ENCODE measurements at places on chromosomes 5 and 9.
A peak's percentile ranks its signal among the peaks of the same experiment; 100 is the strongest.

GRCh38 chr9:89497257-89497963, 503 bp downstream of the SEMA4D start:
- no peak for DNase-seq

- DNase-seq, result no peak
Observed at GRCh38 chr5:141605523-141606277, 13.1 kb downstream of the DIAPH1 start.

GRCh38 chr5:88279584-88279983, 10.9 kb upstream of the TMEM161B start:
- no peak for DNase-seq

DNA sequence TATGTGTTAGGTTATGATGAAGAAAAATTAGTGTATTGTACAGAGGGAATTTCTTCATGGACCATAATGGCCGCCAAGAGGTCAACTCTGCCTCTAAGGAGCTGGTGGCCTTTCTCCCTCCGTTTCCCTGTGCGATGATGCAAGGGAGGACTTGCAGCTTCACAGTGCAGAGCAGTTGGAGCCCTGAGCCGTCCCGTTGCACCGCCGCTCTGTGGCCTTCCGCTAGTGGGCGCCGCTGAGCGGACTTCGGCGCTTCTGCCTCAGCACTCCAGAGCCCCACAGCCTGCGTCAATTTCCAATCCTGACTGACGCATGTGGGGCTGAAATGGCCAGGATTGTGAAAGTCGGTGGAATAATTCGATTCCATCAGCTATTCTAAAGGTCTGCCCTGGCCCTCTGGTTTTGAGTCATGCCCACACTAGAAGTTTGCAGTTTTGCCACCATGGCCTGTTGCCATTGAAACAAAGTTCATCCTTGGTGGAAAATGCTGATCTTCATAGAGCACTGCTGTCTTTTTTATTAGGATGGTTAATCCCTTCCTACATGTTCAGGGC, 22.7 kb upstream of the LECT2 start:
- DNase-seq, result peak; percentile 4

DNA sequence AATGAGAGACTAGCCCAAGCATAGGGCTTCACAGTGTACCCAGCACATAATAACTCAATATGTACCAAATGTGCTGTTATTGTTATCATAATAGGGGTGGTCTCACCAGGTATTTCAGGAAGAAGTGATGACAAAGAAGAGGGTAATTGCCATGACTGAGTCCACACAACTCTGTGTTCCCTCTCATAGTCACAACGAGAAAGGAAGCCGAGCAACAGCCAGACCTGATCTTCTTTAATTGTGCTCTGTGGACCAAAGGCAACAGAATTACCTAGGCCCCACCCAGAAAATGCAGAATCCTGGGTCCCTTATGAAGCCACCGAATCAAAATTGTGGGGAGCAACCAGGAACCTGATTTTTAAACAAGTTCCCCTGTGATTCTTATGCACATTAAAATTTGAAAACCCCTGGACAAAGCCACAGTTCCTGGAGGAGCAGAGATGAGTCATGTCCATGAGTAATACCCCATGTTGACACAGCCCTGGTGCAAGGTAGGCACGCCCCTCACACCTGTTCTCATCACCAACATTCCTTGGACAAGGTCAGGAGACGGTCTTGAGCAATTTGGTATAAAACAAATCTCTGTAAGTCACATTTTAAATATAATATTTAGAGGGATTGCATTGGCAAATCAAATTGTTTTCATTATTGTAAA, 5.2 kb downstream of the FGF1 start:
- DNase-seq, result peak; percentile 65

GRCh38 chr5:20335978-20336377, 348.0 kb upstream of the CDH18 start:
- no peak for DNase-seq

DNA sequence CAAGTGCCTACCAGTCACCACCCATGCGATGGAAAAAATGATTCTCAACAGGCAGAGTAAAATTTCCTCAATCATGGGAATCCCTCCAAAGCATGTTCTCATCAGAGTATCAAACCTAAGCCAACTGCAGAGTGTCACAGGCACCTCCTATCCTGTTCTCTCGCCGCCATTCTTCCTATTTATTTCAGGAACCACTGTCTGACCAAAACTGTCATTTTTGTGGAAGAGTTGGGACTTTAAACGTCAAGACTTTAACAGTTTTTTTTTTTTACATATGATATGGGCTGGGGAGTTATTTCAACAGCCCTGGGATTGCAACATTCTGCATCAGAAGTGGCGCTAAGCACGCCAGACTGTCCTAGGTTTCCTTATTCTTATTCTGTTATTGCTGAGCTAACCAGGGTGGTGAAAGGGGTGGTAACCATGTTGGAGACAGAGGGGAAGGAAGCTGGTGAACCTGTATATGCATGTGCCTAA, 29.5 kb downstream of the PFDN1 start:
- no peak for DNase-seq

GRCh38 chr5:139494256-139494655, 11.7 kb upstream of the STING1 start:
- DNase-seq, result no peak

DNA sequence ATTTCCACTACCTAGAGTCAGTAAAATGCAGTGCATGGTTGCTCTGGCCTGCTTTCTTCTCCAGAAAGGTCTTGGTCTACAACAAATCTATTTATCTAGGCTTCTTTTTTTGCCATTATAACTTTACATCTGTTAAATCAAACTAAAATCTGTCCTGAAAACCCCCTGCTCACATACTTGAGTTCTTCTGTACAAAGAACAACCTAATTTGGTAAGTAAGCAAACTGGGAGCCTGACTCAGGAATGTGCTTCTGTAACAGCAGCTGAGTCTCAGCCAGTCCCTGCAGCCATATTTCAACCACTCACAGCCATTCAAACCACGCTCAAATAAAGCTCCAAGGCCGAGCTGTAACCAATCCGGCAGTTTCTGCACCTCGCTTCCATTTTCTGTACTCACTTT, 95.8 kb downstream of the PLPP1 start:
- DNase-seq, result no peak

GRCh38 chr9:18208166-18209059, 265.5 kb upstream of the ADAMTSL1 start:
- no peak for DNase-seq

GRCh38 chr5:152701305-152701949, 296.3 kb upstream of the NMUR2 start:
- DNase-seq, result no peak

GRCh38 chr9:124004593-124004992, 7.0 kb upstream of the LHX2 start:
- DNase-seq, result peak; percentile 53

- no peak for DNase-seq
Observed at GRCh38 chr5:80191991-80192398, 63.9 kb downstream of the SERINC5 start.

DNA sequence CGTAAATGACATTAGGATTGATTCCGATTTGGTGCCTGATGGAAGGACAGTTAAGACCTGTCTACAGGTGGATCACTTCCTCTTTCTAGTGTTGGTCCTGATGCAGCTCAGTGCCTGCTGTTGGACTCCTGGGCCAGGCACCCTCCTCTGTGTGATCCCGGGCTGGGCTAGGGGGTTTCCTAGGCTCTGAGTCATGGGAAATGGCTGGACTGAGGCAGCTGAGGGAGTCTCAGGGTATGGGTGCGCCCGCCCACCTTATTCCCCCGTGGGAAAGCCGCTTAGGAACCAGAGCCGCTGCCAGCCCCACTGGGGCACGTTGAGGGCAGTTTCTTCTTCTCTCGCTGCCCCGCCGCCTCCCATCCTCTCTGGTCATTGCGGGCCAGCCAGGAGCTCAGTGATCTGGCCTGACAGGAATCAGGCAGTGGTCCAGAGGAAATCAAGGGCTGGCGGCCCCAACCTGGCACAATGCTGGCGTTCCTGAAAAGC, 12.9 kb downstream of the TCF7 start:
- DNase-seq, result no peak

DNA sequence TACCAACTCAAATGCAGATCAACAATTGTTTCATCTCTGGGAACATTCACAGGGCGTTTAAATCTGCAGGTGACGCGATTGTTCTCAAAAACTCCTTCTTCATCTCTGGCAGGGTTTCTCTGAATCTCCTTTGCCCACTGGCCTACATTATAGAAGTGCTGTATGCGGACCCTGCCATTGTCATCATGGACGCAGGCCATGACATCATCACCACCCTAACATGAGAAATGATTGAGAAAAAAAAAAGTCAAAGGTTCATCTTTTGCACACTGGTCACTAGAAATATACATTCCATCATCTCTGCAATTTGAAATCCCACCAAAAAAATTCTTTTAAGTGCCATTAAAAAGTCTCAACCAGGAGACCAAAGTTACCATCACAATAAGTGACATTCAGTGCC, 21.6 kb upstream of the TMEM245 start:
- no peak for DNase-seq

GRCh38 chr5:80389580-80389979, 18.3 kb upstream of the ZFYVE16 start:
- DNase-seq, result no peak

DNA sequence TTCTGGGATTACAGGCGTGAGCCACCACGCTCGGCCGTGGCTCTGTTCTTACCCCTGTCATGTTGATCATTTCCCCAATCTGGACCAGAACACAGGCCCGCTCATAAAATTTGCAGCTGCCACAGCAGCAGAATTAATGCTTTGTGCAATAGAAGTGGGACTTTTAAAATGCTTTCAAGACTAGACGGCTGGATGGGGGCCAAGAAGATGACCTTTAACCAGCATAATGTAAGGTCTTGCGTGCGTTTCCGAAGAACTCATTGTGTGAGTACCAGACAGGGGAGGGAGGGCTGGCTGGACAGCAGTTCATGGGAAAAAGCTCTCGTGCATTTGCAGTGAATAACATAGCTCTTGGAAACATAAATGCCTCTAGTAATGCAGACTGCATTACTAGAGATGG, 3.5 kb upstream of the WDR38 start:
- DNase-seq, result no peak

- DNase-seq, result no peak
Observed at GRCh38 chr5:16507716-16508115, 42.1 kb upstream of the ZNF622 start.

DNA sequence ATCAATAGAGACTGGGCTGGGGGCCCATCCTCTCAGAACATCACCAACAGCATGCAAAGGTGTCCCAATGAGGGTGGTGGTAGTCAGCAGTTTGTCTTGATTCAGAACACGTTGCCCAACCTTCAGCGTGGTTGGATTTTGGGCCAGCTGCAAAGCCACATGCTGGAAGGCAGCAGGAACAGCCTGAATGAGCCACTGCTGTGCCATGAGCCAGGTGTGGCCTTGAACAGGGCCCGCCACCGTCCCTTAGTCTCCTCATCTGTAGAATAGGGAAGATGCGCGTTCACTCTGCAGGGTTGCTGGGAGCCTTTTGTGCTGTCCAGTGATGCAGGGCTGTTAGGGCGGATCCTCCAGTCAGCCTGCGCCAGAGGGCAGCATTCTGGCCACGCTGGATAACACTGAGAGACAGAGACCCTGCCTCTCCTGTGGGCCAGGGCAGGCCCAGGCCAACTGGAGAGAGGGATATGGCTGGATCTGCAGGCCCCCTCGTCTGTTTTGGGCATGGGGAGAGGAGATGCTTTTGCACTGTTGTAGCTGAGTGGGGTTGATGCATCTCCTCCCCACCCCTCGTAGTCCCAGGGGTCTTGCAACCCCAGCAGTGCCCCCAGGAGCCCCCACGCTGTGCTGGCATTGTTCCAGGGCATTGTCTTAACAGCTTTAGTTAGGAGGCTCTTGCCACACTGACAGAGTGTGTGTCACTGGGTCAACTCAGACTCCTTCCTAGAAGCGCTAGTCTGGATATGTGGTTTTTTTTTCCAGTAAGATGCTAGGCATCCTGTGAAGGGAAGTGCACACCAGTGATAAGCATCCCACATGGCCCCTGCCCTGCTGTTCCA, 42.1 kb downstream of the SLC46A2 start:
- DNase-seq, result no peak

- no peak for DNase-seq
Observed at GRCh38 chr9:113617550-113617949, 154.0 kb downstream of the RGS3 start.

DNA sequence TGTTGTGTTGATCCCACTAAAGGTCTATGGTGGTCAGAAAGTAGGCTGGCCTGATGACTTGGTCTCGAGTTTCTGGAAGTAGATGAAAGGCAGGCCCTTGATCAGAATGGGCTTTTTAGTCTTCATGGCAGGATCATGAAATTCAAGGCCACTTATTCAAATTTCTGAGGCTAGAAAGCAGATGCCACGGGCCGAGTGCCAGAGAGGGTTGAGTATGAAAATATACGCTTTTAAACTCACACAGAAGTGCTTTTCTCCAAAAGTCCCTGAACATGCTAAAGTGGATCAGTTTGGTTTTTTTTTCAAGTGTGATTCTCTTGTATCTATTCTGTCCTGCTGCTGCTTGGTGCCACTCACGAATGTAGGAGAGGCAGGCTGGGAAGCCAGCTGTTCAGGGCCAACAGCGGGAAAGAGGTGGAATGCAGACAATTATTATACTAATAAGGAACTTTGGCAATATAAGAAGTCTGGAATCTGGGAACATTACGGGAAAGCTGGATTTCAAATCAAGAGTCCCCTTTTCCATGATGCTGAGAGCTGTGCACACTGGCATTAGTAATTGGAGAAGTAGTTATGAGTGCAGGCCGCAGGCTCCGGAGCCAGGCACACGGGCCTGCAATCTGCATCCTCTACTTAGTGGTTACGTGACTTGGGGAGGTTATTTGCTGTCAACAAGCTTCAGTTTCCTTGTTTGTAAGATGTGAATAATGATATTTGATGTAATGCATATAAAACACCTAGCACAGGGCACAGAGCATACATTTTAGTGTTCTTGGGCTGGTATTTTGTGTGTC, 95.8 kb downstream of the LMNB1 start:
- no peak for DNase-seq

DNA sequence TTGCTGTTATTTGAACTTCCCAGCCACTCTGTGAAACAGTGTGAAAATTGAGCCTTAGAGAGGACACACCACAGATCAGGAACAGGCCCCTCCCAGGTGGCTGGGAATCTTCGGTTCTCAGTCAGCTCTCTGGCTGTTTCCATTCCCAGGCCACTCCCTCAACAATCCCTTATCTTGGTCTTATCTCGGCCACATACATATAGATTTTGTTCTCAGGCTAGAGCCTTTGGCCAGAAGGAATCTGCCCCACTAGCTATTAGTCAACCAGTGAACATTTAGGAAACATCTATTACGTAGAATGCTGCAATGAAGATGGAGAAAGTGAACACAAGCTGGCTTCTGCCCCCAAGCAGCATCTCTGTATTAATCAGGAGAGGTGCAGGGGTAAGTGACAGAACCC, 21.0 kb upstream of the WWC1 start:
- no peak for DNase-seq

- no peak for DNase-seq
Observed at GRCh38 chr9:98888801-98889421, 54.8 kb upstream of the COL15A1 start.

Measured in NCI-H2029 (cell line).